ENCODE measurements at places on chromosomes 11 and 22. TPM values are rescaled to one million over a fixed set of nuclear protein-coding genes. Genes with fewer than 3 reads are reported as not detected.

Gene MMP27
- polyA plus RNA-seq, result 0.07 TPM

Gene RAB39A
- 0.04 TPM for polyA plus RNA-seq

Gene SEPTIN5
- polyA plus RNA-seq, result 40.8 TPM

Gene NPTXR
- 0.73 TPM for polyA plus RNA-seq

Gene ASRGL1
- 0.45 TPM for polyA plus RNA-seq

Gene PHOX2A
- polyA plus RNA-seq, result not detected

Gene GNG3
- polyA plus RNA-seq, result 0.24 TPM
